ENCODE measurements at places on chromosomes 16 and 17.
A peak's percentile ranks its signal among the peaks of the same experiment; 100 is the strongest.

GRCh38 chr16:52756812-52757517 lies 210.0 kb upstream of the TOX3 start:
- DNase-seq = no peak

GRCh38 chr16:68190736-68191510 lies 45.0 kb downstream of the ESRP2 start:
- peak; percentile 78 for DNase-seq

DNA sequence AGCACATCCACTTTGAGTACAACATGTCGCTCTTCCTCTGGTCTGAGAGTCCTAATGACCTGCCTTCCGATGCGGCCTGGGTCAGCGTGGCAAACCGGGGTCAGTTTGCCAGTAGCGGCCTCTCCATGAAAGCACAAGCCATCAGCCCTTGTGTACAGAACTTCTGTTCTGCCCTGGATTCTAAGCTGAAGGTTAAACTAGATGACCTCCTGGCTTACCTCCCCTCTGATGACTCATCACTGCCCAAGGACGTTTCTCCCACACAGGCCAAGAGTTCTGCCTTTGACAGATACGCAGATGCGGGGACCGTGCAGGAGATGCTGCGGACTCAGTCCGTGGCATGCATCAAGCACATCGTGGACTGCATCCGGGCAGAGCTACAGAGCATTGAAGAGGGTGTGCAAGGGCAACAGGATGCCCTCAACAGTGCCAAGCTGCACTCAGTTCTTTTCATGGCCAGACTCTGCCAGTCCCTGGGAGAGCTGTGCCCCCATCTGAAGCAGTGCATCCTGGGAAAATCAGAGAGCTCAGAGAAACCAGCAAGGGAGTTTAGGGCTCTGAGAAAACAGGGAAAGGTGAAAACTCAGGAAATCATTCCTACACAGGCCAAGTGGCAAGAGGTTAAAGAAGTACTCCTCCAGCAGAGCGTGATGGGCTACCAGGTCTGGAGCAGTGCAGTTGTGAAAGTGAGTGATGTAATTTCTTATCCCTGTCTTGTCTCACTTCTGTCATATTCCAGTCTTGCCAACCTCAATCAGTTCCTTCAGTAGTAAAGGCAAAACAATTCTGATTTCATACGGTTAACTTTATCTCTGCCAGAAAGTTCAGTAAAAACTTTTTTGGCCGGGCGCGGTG lies 8.6 kb downstream of the COG1 start:
- no peak for DNase-seq

GRCh38 chr17:5618476-5618875 lies 34.2 kb upstream of the NLRP1 start:
- DNase-seq = no peak

GRCh38 chr16:11977376-11978041 lies 975 bp downstream of the SNX29 start:
- DNase-seq = peak; percentile 45

DNA sequence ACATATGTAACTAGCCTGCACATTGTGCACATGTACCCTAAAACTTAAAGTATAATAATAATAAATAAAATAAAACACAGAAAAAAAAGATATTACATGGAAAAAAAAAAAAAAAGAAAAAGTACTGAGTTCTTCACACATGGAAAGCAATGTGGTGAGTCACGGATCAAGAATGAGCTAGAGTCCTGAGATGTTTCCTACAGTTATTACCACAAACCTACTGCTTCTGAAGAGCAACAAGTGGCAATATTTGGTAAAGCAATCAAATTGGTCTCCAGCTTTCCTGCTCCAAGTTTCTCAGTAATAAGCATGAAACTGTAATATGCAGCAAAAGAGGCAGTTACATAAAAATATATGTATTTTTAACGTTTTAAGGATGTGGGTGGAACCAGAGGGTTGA lies 223.3 kb upstream of the SALL1 start:
- no peak for DNase-seq

- DNase-seq = no peak
Observed at GRCh38 chr17:77324227-77324626, 183.5 kb downstream of the SEC14L1 start.

DNA sequence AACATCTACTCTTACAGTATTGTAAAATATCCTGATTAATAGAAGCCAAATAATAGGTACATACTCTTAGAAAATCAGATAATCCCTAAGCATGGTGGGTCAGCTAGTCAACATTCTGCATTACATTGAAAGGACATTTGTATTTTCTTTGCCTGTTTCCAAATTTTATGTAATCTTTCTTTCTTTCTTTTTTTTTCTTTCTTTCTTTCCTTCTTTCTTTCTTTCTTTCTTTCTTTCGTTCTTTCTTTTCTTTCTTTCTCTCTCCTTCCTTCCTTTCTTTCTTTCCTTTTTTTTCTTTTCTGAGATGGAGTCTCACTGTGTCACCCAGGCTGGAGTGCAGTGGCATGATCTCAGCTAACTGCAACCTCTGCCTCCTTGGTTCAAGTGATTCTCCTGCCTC lies 18.9 kb downstream of the ITGB3 start:
- DNase-seq = no peak

DNA sequence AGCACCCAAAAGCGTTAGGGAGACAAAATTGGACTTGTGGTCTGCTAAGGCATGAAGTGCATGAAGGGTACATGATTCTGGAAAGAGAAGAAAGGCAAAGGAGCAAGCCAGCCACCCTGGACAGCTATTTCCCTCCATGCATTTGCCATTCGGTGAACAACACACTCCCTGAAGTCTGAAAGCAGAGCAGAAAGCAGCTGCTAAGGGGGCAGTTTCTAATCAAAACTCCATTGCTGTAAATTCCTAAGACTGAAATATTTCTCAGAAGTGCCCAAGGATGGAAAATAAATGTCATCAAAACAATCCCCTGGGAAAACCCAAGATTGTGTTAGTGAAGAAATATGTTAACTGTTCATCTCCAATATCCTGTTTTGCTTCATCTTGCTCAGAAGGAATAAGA lies 44.3 kb downstream of the PMP22 start:
- DNase-seq = no peak

DNA sequence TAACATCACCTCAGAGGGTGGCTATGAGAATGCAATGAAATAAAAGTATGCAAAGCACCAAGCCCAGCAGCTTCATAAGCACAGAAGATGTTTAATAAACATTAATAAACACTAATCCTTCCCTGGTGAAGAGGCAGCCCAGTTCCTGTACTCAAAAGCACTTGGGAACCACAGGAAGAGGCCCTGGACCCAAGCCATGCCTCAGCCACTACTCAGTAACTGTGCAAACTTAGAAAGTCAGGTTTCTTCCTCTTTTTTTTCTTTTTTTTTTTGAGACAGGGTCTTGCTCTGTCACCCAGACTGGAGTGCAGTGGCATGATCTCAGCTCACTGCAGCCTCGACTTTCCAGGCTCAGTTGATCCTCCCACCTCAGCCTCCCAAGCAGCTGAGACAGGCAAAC lies 5.3 kb downstream of the ARHGAP17 start:
- DNase-seq = no peak

- DNase-seq = no peak
Observed at GRCh38 chr17:35529866-35530265, 7.6 kb downstream of the SLFN12L start.

GRCh38 chr17:73546114-73546513 lies 98.1 kb downstream of the SDK2 start:
- DNase-seq = no peak

GRCh38 chr17:48192321-48192731 lies 84.8 kb downstream of the SNX11 start:
- no peak for DNase-seq

GRCh38 chr17:68293490-68294195 lies 2.3 kb downstream of the ARSG start:
- DNase-seq = no peak

GRCh38 chr16:70681382-70682238 lies 4.2 kb downstream of the MTSS2 start:
- DNase-seq = peak; percentile 96

DNA sequence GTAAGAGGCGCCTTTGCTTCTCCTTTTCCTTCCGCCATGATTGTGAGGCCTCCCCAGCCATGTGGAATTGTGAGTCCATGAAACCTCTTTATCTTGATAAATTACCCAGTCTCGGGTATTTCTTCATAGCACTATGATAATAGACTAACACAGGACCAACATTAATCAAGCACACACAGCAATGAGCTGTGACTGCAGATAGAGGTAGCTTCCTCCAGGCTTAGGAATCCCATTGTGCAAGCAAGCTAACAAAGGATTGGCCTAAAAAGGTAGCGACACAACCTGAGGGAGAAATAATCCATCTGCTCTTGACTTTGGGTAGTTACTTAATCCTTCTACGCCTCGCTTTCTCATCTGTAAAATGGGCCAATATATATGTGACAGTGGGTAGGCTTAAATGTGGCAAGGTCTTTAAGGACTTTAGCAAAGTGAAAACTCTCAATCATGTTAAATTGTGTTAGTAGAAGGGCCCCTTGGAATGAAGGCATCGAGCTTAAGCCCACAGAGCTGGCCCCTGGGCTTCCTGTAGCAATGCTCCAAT lies 393.6 kb downstream of the SOX9 start:
- DNase-seq = no peak

DNA sequence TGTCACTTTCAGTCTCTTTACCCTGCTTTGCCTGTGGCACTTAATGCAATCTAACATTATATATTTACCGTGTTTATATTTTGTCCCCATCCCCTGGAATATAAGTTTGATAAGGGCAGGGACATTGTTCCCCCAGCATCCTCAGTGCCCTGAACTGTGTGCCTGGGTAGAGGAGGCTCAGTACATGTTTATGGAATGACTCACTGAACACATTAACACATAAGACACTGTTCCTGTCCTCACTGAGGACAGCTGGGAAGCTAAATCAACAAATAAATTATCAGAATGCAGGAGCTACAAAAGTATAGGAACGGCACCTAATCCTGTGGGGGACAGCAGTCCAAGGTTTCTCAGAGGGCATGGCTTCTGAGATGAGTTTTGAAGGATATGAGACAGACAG lies 27.8 kb downstream of the GRIN2A start:
- no peak for DNase-seq

GRCh38 chr16:80518436-80518835 lies 22.4 kb upstream of the DYNLRB2 start:
- no peak for DNase-seq
